ENCODE measurements at places on chromosomes 2 and 18. TPM values are rescaled to one million over a fixed set of nuclear protein-coding genes. Genes with fewer than 3 reads are reported as not detected.

GRCh38 chr18:75405351-75405750 is 22.2 kb downstream of the SMIM21 start:
- DNase-seq, result no peak

TPRKB gene
- total RNA-seq, result 43.6 TPM

DNA sequence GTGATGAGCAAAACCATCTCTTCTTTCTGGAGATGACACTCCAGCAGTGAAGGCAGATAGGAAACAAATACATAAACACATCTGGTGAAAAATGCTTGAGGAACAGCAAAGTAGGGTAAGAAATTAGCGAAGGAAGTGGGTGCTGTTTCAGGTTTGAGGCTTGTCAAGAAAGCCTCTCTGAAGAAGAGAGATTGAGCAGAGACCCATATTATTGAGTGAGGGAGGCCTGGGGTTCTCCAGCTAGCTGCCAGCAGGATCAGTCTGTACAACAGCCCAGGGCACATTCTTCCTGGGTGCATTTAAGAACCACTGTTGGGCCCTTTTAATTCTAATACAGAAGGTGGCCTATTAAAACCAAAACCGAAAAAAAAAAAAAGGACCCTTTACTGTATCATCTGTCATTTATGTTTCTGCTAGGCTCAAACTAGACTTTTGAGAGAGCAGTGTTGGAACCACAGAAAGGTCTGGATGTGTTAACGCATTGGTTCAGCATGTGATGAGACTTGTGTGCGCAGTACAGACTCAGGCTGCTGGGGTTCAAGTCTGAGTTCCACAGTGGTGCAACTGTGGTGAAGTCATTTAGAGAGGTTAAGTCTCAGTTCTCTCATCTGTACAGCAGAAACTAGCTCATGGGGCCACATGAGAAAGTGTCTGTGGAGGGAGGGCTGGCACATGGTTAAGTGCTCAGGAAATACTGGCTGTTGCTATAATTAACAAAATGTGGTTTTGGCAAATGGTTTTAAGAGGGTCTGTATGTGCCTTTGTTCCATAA is 28.9 kb downstream of the MGAT5 start:
- no peak for DNase-seq

DNA sequence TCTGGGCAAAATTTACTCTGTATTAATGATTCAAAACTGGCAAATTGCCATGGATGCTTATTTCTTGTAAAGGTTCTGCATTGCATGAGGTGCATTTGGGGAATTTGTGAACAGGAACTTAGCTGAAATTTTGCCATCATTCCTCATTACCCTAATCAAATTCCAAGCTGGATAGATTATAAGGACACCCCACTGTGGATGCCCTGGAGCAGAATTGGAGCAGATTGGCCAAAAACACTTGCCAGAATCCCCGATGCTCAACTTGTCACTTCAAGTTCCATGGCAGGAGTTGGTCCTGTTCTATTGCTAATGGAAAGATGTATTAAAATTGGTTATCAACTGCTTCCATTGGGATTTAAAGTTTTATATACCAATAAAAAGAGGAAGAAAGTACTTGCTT is 237.9 kb downstream of the CCDC102B start:
- no peak for DNase-seq

GRCh38 chr2:60595953-60596352 is 42.5 kb upstream of the BCL11A start:
- no peak for DNase-seq

GRCh38 chr2:199278099-199278498 is 179.6 kb downstream of the SATB2 start:
- no peak for DNase-seq

- DNase-seq, result no peak
Measured at GRCh38 chr18:24695168-24695567, 234.7 kb downstream of the HRH4 start.

- no peak for DNase-seq
Measured at GRCh38 chr18:35193316-35193715, 47.5 kb upstream of the ZNF397 start.

DNA sequence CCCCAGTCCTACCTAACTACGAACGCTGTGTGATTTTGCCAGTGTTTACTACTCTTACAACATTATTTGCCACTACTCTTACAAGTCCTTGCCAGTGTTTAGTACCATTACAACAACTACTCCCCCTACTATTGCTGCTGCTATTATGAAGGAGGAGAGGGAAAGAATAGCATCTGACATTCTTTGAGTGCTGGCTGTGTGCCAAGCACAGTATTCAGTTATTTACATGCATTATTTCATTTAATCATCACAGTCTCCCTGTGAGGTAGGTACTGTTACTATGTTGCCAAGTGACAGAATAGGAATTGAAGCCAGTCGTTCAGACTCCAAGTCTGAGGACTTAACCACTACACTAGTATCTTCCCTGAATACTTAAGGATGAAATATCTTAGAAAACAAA is 185.9 kb upstream of the FOSL2 start:
- no peak for DNase-seq

GRCh38 chr2:240214790-240215675 is 74.6 kb upstream of the OTOS start:
- peak; percentile 1 for DNase-seq

CYP1B1 gene
- 13.9 TPM for total RNA-seq

DNA sequence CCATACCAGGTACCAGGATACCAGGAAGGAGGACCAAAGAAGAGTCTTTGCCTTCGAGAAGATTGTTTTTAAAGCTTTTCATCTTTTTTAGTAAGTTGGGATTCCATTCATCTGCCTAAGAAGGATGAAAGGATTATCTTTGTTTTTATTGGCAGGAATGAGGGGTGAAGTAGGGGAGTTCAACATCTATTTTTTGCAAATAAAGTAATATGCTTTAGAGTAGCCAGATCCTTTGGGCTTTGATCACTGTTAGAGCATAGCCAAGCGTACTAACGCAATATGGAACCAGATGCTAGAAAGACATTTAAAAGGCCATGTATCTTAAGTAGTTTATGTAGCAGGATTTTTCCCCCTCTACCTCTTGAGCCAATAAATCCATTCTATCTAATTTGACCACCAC is 133.0 kb downstream of the PRPF40A start:
- DNase-seq, result no peak

CHRNG gene
- total RNA-seq, result not detected

- no peak for DNase-seq
Measured at GRCh38 chr2:217061916-217062505, 202.1 kb upstream of the TNP1 start.

DNA sequence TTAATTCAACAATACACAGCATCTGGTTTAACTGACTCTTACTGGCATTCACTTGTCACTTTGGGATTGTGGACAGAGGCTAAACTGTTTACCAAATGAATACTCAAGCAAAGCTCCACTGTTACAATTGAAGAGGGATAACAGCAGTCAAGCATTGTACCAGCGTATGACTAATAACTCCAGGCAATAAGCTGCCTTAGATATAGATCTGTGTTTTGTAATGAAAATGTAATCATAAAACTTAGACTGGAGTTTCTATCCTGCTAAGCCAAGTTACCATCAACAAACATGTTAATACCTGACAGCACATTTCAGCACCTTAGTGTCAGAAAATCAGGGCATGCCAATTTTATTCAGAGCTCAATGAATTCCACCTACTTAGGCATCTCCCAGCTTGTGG is 889.5 kb downstream of the EPHA4 start:
- no peak for DNase-seq

- no peak for DNase-seq
Measured at GRCh38 chr18:25230658-25231326, 121.2 kb downstream of the ZNF521 start.

DNA sequence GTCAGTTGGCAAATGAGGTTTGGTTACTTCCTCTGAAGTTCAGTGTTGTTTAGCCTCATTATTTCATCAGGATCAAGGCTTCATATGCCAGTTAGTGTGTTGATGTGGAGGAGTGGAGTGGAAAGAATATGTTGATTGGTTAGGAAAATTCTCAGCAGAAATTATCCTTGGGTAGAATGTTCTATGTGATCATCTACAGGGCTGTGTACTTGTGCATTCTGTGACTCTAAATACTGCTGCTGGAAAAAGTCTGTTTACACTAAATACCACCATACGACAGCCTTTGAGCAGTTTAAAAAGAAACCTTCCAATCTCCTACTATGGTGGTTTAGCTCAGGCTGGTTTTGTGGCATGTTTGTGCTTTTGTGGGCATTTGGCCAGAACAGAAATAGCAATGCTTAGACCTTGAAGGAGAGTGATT is 25.8 kb downstream of the CAB39 start:
- no peak for DNase-seq

DNA sequence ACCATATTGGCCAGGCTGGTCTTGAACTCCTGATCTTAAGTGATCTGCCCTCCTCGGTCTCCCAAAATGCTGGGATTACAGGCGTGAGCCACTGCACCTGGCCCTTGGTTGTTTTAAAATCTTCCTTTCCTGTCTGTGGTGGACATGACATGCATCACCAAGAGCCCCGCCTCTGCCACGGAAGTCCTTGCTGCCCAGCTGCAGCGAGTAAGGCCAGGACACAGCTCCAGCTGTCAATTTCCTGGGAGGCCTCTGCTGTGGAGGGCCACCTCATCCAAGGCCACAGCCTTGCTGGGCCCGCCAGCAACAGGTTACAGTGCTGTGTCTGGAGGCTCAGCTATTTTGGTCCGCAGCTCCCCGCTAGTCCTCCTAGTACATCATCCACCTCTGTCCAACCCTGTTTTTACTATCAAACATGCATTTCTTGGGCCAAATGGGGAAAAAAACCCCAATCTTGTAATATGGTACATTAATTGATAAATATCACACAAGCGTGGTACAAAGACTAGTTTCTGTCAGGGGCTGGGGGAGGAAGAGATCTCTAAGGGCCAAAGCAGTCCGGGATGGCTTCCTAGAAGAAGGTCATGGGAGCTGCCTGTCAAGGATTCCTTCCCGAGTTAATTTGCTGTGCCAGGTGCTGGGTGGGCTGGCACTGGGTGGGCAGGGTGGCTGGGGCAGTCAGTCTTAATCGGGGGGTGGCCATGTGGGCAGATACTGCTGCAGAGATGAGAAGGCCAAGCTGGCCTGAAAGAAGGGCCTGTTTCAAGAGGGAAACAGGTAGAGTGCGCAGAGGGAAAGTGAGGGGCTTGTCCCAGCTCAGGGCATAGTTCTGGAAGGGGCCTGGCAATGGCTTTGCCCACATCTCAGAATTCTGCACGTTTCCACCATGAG is 100.5 kb downstream of the INHBB start:
- DNase-seq, result no peak

DNA sequence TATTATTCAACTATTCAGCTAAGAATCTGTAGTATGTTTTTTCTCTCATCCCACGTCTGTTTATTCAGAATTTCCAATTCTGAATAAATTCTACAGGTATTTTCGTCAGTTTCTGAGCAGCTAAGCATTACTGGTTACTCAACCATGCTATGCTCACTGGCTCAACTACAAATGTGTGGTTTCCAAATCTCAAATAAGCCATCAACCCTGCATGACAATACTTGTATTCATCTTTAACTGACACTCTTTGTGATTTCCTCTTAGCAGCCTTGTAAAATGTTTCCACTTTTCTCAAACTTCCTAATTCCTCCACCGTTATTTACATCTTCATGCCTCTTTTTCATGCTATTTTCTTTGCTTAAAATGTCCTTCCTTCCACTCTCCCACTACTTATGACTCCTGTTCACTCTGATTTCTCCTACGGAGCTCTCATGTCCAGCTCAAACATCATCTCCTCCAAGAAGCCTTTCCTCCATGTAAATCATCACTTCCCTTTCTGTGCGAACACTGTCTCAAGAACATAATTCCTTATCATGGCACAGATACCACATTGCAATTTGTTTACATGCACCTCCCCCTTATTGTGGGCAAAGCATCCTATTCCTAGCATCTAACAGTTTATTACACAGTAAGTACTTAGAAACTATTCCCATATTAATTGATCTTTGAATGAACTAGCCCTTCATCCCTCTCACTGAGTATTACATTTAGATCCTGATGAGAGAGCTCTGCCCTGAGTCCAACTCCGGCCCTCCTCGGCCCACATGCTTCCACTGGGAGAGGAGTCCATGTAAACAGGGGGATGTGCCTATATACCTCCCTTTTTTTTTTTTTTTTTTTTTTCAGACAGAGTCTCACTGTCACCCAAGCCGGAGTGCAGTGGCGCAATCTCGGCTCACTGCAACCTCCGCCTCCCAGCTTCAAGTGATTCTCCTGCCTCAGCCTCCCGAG is 10.5 kb downstream of the CCDC88A start:
- DNase-seq, result no peak

DNAJC5G gene
- total RNA-seq, result not detected

C2orf78 gene
- not detected for total RNA-seq

ALPP gene
- not detected for total RNA-seq

MYL12A gene
- total RNA-seq, result 169 TPM

SDC1 gene
- total RNA-seq, result 0.73 TPM

DNA sequence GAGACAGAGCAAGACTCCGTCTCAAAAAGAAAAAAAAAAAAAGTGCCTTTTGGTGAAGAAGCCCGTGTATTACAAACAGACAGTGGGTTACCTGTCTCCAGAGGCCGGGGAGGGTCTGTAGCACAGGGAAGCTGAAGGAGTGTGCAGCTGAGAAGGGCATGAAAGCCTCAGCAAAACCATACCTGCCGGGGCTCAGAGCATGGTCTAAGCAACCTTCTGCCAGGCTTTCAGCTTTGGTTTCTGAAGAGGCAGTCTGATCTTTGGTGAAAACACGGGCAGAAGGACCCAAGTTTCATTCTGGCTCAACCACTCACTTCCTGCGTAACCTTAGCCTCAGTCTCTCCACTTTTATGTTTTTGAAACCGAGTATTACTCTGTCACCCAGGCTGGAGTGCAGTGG is 21.5 kb downstream of the SH2D6 start:
- no peak for DNase-seq

ASNSD1 gene
- 61.7 TPM for total RNA-seq

- DNase-seq, result peak; percentile 7
Measured at GRCh38 chr2:216142540-216142939, 33.4 kb downstream of the XRCC5 start.

DNA sequence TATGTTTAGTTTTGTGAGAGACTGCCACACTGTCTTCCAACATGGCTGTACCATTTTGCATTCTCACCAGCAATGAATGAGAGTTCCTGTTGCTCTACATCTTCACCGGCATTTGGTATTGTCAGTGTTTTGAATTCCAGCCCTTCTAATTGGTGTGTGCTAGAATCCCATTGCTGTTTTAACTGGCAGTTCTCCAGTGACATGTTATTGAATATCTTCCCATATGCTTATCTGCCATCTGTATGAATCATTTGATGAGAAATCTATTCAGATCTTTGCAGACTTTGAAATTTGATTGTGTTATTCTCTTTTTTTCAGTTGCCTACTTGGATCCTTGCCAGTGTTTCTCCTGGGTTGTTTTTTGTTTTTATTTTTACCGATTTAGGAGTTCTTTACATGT is 99.0 kb downstream of the SNTG2 start:
- DNase-seq, result no peak

All from activated T-cell treated with anti-CD3 and anti-CD28 coated beads, Interleukin-2, amount 50 U/mL, for 4 hours (primary cell).